ENCODE measurements at places on chromosomes 4 and X.
A peak's percentile ranks its signal among the peaks of the same experiment; 100 is the strongest.

GRCh38 chrX:79604364-79604763 is 237.2 kb upstream of the ITM2A start:
- DNase-seq, result no peak

- no peak for DNase-seq
These were observed 195.4 kb downstream of the SOWAHB start for GRCh38 chr4:76702440-76703122.

DNA sequence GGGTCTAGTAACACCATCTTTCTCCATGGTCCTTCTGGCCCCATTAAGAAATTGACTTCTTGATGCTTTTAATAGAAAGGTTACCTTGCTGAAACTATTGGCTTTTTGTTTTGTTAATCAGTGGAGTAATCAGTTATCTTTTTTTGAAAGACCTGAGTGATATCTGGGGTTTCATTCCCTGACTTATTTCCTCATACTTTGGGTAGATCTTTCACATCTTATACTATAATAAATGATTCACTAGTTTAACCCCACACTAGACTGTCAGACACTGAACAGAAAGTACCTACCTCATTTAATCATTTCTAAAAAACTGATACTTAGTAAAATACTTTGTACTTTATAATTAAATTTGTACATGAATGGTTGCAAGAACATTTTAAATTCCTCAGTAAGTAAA is 1021.1 kb downstream of the STIM2 start:
- no peak for DNase-seq

GRCh38 chrX:119539872-119540271 is 25.3 kb downstream of the STEEP1 start:
- no peak for DNase-seq

GRCh38 chr4:119537586-119537985 is 91.0 kb downstream of the PDE5A start:
- DNase-seq, result no peak

DNA sequence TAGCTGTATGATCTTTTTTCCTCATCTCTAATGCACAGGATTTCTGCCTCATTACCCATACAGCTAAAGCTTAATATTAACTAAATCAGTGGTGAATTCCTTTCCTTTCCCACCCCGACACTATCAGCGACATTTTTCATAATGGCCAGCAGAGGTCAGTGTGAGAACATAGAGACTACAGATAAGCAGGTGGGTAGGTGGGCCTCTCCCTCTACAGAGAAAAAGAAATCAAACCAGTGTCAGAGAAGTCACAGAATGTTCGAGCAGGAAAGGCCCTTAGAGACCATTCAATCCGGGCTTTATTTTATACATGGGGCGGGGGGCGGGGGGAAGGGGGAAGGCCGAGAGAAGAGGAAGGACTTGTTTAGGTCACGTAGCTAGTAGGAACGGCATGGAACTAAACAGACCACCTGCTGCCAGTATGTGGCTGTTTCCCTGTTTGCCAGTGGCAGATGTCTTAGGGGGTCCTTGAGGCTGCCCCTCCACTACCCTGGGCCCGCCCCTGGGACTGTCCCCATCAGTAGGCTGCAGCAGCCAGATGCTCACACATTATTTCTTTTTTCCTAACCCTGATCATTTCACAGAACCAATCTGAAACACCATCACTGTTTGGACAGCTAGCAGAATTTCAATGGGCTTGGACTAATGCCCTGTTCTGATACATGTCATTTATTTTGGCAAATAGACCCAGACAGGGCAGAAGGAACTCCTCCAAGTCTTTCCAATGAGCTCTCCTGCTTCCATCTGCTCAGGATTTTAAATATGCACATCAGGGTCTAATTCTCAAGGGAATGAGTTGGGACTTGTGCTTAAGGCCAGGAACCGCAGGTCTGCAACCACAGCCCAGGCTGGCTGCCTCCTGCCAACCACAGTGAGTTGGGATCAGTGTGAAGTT is 133.4 kb downstream of the ATG4A start:
- no peak for DNase-seq

DNA sequence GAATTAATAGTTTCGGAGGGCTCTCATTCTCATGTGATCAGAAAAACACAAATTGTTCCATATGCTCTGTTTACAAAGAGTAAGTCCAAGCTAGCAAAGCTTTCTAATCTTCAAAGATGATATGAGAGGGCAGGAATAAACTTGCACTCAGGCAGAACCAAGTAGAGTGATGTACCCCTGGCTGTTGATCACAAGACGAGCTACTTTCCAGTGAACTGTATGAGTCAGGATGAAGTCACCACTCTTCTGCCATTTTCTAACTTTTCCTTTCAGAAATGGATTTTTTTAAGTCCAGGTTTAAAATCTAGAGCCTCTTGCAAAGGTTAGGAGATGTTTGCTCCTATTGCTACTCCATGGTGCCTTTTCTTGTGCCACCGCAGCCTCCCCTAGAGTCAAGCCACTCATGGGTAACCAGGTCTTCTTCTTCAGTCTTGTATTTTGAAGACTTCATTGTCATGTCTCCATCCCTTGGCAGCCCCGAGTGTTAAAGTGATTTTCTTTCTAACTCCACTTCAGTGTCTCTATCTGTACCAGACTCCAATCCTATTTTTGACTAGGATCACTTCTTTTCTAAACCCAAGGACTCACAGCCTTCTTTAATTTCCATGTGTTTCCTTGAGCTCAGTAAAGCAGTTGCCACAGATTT is 171.9 kb upstream of the GALNT7 start:
- peak; percentile 82 for DNase-seq

GRCh38 chrX:2696698-2697215 is 5.7 kb downstream of the CD99 start:
- peak; percentile 95 for DNase-seq

DNA sequence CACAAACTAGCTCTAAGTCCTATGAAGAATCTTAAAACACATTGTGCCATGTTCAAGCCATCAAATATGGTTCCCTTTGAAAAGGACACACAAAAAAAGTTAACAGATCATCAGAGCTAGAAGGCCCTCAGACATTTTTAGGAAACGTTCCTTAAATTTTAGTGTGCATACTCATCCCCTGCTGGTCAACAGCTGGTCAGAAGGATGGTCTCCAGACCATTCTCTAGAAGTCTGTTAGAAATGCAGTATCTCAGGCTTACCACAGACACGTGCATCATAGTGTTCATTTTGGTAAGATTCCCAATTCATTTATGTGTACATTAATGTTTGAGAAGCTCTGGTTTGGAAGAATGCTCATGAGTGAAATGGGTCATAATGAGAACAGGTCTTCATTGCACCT is 523.1 kb downstream of the INPP4B start:
- no peak for DNase-seq

- no peak for DNase-seq
These were observed 117.8 kb upstream of the EDA2R start for GRCh38 chrX:66756717-66757116.

- DNase-seq, result no peak
These were observed 8.1 kb upstream of the MRPL1 start for GRCh38 chr4:77854431-77855111.

DNA sequence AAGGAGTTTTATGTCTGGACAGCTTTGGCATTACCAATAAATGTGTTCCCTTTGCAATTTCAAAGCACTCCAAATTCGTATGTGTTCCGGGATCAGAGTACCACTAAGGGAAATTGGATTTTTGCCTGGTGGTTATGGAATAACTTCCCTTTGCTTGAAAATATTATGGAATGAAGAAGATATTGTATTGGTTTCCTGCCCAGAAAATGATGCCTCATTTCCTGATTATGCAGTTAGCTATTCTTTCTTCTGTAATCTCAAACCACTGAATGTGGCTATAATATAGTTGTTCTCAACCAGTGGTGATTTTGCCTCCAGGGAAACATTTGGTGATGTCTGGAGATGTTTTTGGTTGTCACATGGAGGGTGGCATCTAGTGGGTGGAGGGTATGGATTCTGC is 142.9 kb downstream of the PCDH7 start:
- peak; percentile 22 for DNase-seq

GRCh38 chr4:107304699-107305286 is 268.7 kb upstream of the DKK2 start:
- no peak for DNase-seq

DNA sequence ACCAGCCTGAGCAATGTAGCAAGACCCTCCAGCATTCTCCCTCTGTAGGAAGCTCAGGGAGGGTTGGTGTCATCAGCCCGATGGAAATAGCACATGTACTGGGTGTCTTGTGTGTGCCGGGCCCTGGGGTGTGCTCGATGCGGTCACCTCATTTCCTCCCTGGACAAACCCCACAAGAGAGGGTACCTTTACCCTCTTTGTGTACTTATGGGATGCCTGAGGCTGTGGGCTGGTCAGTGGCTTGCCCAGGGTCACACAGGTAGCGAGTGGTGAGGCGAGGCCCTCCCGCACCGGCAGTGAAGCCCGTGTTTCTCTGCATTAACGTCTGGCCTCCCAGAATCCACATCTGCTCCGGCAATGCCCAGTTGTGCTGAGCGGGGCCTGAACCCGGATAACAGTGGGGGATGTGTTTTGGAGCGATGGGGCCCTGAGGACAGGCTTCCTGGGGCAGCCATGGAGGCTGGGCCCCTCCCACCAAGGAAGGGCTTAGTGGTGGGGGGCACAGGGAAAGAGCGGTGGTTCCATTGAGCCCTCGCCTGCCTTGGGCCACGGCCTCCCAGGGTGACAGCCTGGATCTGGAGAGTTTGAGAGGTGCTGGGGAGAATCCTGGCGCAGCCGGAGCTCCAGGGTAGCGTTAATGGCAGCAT is 8.1 kb downstream of the PSAPL1 start:
- DNase-seq, result no peak

GRCh38 chr4:53431052-53431451 is 53.6 kb downstream of the FIP1L1 start:
- DNase-seq, result no peak

- peak; percentile 66 for DNase-seq
These were observed 70.0 kb upstream of the TSPAN5 start for GRCh38 chr4:98728433-98728832.

- no peak for DNase-seq
These were observed 26.6 kb upstream of the HS3ST1 start for GRCh38 chr4:11455201-11455835.

DNA sequence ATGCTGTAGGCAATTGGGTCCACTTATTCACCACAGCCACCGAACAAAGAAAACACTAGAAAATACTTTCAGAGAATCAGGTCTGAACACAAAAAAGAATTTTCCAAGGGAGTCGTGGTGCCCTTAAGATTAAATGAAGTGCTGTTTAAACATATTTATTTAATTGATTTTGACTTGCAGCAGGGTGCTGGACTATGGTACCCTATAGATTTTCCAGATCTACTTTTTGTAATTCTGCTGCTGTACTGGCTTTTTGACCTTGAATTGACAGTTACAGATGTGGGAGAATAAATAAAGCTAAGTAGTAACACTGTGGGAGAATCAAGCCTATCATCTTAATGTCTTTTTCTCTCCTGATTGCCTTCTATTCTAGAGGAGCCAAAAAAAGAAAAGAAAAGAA is 735.3 kb upstream of the FTHL17 start:
- DNase-seq, result no peak

DNA sequence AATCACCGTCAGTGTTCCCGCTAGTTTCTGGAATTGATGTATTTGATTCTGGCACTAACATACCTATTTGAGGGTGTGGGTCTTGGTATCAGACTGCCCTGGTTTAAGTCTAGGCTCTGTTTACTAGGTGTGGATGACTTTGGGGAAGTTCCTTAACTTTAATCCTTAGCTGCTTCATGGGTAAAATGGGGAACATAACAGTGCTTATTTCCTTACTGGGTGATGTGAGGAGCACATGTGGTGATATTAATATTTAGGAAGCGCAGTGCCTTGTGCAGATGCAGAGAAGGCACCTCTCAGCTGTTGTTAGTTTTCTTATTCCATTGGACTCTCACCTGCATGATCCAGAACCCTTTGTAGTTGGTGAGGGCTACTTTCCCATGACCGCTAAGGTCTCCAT is 17.1 kb downstream of the RNF4 start:
- no peak for DNase-seq

DNA sequence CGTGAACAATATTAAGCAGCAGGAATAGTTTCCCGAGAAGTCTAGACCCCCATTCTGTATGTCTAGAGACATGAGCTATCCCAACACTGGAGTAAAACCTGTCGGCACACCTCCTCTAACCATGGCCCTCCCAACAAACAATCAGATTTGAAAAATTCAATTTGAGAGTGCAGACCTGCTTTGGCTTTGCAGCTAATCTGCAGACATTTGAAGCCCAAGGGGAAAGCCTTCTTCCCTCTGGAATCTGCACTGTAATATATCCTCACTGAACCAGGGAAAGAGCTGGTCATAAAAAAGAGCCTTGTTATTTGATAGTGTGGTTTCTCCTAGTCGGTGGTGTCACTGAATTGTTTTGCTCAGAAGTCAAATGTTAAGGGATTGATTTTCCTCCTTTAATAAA is 44.6 kb upstream of the KLHL34 start:
- no peak for DNase-seq

- DNase-seq, result no peak
These were observed 30.9 kb upstream of the DDX3X start for GRCh38 chrX:41303013-41303412.

- no peak for DNase-seq
These were observed 92.9 kb downstream of the ATP10D start for GRCh38 chr4:47577779-47578553.

DNA sequence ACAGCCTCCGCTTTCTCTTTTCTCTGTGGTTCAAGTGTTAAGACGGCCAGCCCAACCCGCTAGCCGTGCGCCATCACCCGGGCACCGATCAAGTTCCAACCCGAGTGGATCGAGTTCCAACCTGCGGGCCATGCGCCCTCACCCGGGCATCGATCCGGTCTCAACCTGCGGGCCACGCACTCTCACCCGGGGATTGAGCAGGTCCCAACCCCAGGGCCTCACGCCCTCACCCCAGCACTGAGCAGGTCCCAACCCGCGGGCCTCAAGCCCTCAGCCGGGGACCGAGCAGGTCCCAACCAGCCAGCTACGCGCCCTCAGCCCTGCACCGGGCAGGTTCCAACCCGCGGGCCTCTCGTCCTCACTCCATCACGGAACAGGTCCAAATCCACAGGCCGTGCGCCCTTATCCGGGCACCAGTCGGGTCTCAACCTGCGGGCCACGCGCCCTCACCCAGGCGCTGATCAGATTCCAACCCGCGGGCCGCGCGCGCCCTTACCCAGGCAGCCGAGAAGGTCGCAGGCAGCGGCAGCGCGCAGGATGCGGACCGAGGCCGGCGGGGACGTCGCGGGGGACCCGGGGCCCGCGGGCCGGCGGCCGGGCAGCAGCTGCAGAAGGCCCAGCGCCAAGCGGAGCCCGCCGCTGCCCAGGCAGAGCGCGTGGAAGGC is 443 bp downstream of the GPR143 start:
- no peak for DNase-seq

DNA sequence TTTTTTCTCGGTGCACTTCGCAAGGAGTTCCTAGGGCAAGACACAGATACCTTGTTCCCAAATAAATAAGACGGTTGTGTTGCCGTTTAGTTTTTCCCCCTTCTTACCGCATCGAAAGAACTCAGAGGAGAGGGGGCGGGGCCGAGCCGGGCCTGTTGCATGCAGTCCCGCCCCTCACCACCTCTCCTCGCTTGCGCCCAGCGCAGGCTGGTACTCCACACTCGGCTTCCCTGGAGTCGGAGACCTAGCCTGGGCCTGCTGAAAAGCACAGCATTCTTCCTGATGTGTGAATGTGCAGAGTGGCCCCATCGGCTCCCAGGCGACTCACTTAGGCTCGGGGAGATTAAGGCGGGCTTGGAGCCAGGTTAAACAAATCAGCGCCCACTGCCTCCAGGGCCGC is 26.1 kb upstream of the VMA21 start:
- DNase-seq, result no peak

All from A172 (cell line).